Hepatocyte (in vitro differentiated cells): ENCODE measurements at places on chromosomes 7 and 10.
A peak's percentile ranks its signal among the peaks of the same experiment; 100 is the strongest.

DNA sequence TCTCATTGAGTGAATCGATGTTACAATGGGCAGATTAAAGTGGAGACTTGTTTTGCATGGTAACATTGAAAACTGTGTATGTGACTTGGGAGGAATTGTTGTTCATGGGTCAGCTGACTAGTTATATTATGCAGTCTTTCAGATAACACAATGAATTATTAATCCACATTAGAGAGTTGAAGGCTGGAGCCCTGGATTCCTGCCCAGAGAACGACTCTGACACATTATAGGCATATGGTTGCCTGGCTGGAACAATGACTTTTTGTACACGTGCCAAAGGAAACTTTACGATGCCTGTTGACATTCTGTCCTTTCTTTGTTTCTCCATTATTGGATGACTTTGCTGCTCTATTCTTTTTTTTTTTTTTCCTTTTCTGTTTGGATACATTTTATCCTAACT, 52.3 kb upstream of the TMEM229A start:
- peak; percentile 21 for DNase-seq

DNA sequence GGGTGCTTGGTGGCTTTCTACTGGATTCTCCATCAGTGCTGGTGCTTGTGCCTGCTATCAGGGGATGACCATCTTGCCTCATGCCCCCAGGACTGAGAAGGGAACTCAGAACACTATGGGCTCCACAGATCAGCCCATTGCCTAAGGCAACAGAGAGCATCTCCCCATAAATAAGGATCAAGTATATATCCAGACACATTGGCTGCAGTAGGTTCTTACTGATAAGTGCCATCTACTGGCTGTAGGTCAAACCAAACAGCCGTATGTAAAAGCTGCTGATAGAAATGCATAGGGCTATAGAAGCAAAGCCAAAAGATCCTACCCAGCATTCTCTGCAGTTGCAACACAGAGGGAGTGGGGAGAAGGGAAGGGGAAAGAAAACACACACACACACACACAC, 153.7 kb downstream of the CDK14 start:
- DNase-seq: peak; percentile 23

DNA sequence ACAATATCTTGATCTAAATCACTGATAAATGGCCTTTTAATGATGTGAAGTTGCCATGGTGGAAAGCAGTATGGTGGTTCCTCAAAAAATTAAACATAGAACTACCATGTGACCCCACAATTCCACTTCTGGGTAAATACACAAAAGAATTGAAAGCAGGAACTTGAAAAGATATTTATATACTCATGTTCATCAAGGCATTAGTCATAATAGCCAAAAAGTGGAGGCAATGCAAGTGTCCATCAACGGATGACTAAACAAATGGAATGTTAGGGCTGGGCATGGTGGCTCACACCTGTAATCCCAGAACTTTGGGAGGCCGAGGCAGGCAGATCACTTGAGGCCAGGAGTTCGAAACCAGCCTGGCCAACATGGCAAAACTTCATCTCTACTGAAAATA, 2.0 kb upstream of the DNAJC12 start:
- no peak for DNase-seq

GRCh38 chr10:93904901-93905300, 11.1 kb downstream of the SLC35G1 start:
- no peak for DNase-seq

DNA sequence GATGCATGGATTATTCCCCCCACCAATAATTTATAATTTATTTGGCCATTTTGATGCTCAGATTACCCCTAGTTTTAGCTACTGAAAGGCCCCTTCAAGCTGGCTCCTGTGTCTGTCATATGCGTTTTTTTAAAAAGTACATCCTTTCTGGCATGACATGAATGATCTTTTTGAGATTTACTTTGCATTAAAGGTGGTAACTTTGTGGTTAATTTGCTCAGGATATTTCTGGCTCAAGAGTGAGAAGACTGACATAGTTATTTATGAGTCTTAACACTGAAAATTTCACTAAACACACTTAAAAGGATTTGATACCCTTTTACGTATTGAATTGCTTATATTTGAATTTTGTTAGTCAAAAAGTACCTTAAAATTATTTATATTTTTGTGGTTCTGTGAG, 5.4 kb downstream of the SMC3 start:
- DNase-seq: no peak

- no peak for DNase-seq
Observed at GRCh38 chr10:70563230-70563629, 39.3 kb downstream of the PRF1 start.

GRCh38 chr7:44512736-44513135, 22.3 kb upstream of the NUDCD3 start:
- no peak for DNase-seq

DNA sequence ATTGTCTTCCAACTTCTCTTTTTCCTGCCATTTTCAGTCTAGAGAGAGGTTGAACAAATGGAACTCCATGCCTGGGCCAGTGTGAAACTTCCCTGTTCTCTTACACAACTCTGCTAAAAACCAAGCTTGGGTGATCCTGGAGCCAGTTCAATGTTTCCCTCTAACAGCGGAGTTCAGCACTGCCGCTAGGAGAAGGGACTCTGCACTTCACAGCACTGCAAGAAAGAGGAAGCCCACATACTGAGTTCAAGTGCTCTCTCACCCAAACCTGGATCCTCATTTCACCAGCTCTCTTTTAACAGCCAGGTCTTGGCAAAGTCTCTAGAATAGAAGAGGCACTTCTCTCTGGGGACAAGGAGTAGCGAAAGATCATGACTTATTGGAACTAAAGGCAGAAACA, 18.8 kb downstream of the FOXI2 start:
- no peak for DNase-seq

DNA sequence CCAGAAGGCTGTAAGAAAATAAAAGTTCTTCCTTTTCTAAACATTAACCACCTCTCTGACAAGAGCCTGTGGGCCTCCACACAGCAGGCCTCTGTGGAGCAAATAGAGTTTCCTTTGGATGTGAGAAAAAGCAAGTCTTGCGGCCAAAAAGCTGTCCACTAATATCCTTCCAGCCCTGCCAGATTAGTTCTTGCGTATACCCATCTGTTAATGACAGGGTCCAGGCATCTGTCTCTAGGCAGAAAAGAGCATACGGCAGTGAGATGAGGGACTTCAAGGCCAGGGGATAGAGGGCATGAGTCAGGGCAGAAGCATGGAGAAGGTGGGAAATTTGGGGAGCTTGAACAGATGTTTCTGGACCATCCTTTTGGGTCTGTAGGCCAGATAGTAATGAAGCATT, 164.9 kb downstream of the NSUN6 start:
- DNase-seq: peak; percentile 6

DNA sequence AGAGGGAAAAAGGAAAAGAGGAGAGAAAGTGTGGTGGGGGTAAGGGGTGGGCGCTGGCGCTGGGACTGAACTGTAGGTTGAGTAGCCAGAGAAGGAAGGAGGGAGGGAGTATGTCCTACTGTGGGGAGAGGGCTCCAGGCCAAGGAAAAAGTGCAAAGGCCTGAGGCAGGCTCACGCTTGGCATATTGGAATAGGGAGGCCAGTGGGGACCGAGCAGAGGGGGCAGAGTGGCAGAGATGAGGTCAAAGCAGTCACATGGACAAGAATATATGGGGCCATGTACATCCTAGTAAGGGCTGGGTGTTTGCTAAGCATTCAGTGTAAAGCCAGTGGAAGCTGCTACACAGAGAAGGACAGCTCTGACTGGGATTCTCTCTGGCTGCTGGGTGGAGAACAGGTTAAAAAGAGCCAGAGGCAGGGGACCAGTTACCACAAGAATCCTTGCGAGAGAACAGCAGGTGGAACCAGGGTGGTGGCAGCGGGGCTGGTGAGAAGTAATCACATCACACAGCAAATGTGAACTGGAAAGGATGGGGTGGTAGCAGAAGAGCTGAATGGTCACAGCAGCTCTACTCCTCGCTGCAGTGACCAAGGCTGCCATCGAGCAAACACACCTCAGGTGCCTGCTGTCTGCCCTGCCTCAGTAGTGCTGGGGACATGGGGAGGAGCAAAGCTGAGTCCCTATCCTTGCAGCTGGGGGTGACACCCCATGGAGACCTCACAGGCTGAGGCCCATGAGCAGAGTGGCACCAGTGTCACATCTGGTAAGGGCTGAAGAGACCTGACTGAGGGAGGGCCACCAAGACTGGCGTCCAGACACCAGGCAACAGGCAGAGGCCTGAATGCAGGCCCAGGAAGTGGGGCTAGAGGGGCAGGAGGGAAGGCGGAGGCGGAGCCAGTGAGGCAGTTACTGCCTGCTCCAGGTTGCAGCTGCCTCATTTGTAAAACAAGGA, 39.5 kb downstream of the FAM53B start:
- DNase-seq: no peak

DNA sequence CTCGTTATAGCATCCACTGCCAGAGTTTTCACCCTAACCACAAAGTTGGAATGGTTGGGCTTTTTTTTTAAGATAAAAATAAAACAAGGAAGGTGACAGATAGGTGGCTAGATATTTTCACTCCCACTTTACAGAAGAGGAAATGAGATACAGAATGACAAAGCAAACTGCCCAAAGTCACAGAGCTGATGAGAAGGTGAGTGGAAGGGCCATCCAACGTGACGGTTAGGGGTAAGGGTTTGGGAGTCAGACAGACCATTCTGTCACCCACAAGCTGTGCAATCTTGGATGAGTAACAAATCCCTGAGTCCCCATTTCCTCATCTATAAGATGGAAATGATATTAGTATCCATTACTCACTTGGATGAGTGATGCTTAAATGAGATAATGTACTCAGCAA, 106.9 kb upstream of the PDLIM1 start:
- DNase-seq: no peak

DNA sequence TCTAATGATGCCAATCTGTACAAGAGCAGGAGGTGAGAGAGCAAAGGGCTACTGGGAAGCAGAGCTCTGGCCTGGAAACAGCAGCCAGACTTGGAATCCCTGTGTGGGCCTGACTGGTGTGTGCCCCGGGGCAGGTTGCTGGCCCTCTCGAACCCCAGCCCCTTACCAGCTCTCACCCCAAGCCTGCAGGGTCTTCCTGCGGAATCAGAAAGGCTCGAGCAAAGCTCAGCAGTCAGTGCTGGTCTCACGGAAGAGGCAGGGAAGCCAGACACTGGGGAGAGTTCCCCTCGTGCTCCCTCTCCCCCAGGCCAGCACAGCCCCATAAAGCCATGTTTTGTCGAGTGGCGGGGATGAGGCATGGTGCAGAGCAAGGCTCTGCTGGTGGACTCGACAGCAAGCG, 50.1 kb downstream of the POLR3A start:
- no peak for DNase-seq

DNA sequence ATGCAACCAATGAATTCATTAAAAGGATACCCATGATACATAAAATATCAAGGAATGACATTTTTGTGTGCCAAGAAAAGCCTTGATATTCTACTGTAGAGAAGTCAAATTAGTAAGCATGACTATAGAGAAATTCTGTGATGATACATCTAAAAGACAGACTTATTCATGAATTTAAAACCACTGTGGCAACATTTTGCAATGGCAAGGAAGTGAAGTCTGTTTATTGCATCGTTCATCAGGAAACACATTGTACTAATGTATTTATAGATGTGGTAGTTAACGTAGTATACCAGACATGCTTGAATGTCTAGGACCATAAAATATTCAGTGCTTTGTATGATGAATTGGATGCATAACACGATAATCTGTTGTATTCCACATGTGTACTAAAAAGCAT, 9.3 kb upstream of the CLEC5A start:
- DNase-seq: no peak

- no peak for DNase-seq
Observed at GRCh38 chr10:120999868-121000267, 148.7 kb downstream of the WDR11 start.

DNA sequence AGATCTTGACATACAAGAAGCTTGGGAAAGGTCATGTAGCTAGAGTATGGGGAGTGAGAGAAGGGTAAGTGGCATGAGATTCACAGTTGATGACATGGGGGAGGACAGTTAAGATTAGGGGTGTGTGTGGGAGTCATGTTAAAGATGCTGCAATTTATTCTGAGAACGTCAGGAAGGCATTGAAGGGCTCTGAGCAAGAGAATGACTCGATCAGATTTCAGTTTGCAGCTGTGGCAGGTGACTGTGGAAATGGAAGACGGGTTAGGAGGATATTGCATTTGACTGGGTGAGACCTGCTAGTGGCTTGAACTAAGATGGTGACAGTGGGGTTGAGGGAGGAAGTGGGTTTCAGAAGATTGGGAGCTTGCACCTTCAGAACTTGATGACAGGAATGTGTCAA, 5.6 kb downstream of the CDC123 start:
- DNase-seq: no peak

GRCh38 chr7:155710031-155710430, 65.6 kb downstream of the RBM33 start:
- DNase-seq: no peak

DNA sequence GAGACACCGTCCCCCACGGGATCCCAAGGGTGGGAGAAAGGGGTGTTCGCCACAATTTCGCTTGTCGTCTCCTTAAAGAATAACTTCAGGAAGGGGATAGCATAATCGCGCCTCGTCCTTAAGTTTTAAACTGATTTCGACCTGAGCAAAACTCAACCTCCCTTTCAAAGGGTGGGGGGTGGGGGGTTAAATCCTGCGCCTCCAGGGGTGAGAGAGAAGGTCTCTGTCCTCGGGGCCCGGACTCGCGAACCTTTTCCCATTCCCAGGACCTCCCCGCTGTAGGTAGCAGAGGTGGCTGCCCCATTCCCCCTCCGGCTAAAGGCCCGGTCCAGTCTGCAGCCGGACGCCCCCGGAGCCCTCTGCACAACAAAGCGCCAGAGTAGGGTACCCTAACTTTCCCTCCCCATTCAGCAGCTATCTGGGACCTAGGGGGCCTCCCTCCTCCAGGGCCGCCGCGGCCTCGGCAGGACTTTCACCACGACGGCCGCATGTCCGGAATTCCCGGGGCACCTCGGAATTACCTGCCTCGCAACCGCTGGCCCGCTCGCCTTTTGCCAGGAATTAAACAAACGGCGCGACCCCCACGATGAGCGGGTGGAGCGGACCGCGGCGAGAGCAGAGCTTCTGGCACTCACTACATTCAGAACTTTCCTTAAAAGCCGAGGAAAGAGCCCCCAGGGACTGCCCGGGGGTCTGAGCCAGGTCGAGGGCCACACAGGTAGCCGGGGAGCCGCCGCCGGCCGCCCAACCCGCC, 1.7 kb downstream of the CDK6 start:
- DNase-seq: peak; percentile 44

DNA sequence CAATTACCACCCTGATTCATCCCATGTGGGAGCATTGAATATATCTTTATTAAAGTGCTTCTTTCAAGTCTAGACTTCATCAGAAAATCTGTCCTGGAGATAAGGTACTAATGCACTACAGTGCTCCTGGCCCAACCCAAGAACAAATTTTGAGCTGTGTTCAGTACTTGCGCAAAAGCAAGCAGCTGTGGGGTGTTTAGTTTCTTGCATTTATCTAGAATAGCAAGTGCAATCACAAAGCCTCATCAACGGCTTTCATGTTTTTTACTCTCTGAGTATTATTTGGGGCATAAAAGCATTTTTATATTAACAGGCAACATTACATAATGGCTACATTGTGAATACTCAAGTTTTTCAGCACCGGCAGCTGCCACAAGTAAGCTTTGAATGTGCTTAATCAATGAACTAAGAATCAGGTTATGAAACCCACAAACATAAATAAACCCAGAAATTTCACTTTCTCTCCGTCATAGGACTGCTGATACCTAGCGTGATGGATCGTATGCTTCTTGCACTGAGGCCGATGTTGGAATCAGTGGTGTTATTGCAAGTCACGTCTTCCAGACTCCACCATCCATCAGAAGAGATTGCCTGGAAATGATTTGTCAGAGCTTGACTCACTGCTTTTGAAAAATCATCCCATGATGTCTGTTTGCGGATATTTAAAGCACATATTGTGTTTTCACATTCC, 113.1 kb downstream of the CTTNBP2 start:
- DNase-seq: no peak

GRCh38 chr10:56508562-56508961, 147.5 kb upstream of the ZWINT start:
- no peak for DNase-seq
